Stimulated activated CD4-positive, alpha-beta T cell treated with anti-CD3 and anti-CD28 coated beads, Interleukin-2, amount 100 ng/mL, for 24 hours (primary cell): ENCODE measurements at places on chromosomes 2 and 18.

GRCh38 chr2:236545814-236546480, 23.7 kb upstream of the ACKR3 start:
- DNase-seq: peak; percentile 17

GRCh38 chr2:71811157-71811556, 336.5 kb downstream of the CYP26B1 start:
- DNase-seq: no peak

DNA sequence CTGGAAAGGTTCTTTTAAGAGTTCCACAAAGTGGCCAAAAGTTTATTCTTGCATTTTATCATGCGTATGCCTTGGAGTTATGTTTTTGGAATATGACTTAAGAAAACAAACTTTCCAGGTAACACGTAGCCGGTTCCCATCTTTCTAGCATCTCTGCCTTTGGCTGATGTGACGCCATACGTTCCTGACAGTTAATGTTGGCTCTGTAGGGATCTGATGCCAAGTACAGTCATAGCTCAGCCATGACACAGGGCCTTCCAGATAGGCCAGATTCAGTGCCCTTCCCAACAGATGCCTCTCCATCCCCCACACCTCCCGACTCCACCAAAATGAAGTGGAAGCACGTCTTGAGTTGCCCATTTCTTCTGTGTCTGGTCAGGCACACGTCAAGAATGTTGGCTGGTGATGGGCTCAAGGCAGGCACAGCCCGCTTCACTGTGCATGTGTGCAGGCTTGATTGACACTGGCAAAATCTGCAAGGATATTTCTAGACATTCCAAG, 51.0 kb upstream of the THOC1 start:
- DNase-seq: no peak

GRCh38 chr18:48481092-48481491, 57.7 kb upstream of the CTIF start:
- DNase-seq: no peak

- DNase-seq: no peak
These were observed 72.1 kb downstream of the ZBTB7C start for GRCh38 chr18:48337053-48337452.

- no peak for DNase-seq
These were observed 160.2 kb upstream of the CCDC68 start for GRCh38 chr18:55119434-55119833.

DNA sequence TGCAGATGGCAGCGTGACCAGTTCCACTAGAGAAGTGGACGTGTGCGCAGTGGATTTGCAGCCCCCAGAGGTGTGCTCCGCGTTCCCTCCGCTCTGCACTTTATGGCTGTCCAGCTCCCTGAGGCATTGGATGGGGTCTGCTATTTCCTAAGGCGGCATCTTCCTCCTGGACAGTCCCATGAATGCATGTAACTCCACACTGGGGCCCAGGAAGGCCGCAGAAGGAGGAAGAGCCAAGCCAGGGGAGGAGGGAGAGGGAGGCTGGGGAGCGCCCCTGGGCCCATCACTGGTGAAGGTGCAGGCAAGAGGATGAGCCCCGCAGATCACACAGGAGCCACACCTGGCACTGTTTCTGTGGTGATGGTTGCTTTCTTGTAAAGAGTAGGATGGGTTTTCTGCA, 99.1 kb downstream of the PTGR3 start:
- DNase-seq: no peak

- DNase-seq: no peak
These were observed 782 bp downstream of the COL6A3 start for GRCh38 chr2:237412988-237413776.

GRCh38 chr2:152600697-152601096, 116.6 kb downstream of the PRPF40A start:
- no peak for DNase-seq
